Fibroblast of skin of back (primary cell): ENCODE measurements at places on chromosomes 3 and 15.

DNA sequence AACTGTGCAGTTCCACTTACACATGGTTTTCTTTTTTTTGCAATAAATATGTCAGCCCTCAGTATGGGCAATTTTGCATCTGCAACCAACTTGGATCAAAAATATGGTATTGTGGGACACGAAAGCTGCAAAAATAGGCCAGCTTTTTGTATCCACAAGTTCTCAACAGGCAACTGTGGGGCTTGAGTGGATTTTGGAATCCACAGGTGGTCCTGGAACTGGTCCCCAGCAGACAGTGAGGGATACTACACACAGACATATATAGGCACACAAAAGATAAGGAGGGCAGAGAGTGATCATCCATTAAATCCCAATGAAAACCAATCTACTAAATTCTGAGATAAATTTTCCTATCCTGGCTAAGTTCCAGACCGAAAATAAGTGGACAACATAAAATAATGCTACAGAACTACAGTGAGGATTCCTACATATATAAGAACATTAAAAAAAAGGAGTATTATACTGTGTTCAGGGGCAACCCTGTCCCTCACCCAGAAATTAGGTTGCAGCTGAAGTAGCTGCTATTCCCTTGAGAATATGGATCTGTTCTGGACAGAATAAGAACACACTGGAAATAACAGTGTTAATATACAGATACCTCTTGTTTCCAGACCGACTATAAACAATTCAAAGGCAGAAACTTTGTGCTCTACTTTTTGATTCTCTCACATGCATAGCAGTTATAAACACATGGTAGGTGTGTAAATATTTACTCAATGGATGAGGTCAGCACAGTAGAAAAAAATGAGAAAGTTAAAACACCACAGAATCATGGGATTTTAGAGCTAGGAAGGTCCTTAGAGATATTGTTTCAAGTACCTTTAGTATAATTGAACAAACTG lies 25.4 kb downstream of the DENND4A start:
- no peak for DNase-seq

DNA sequence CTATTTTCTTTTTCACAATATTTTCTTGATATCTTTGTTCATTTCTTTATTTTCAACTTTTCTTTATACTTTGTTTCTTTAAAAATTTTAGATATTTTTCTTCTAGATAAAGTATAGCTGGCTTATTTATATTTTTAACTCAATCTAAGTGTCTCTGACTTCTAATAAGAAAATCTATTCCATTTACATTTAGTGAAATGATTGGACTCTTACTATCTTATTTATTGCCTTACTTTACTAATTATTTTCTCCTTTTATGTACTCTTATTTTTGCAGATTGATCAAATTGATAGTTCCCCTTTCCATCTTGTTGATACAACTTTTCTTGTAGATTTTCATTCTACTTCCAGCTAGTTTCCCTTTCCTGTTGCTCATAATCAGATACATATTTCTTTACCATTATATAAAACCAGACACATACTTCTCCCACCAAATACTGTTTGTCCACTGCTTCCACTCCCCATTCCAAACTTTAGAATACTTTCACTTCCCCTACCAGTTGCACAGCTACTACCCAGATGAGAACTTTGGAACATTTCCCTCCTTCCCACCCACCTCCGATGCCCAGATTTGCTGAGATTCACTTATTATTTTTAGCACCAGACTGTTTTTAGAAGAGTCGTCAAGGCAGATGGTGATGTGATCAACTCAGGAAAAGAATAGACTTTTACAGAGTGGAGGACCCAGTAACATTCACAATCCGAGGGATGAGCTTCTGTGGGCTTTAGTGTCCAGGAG lies 151.5 kb downstream of the LIPC start:
- no peak for DNase-seq

GRCh38 chr3:187263270-187263669 lies 28.3 kb downstream of the MASP1 start:
- no peak for DNase-seq

DNA sequence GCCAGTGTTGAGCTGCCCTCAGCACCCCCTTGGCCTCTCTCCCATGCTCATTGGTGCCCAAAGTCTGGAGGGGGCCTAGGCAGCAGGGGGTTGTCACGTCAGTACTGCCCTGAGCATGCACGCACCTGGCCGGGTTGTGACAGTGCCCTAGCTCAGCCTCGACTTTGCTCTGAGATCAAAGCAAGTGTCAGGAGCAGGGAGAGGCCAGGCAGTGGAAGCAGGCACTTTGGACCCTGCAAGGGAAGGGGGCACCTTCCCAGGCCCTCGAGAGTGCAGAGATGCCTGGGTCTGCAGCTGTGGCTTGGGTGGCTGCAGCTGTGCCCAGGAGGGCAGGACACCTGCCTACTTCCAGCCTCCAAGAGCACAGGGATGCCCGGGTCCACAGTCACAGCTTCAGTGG lies 561.3 kb downstream of the NLGN1 start:
- no peak for DNase-seq

GRCh38 chr3:173913974-173914421 lies 516.5 kb downstream of the NLGN1 start:
- DNase-seq, result peak; percentile 16

GRCh38 chr3:98005438-98005837 lies 29.7 kb downstream of the GABRR3 start:
- DNase-seq, result no peak

GRCh38 chr3:186985661-186986364 lies 55.5 kb downstream of the ST6GAL1 start:
- DNase-seq, result peak; percentile 51
